T-cell (primary cell): ENCODE measurements at places on chromosomes 13 and 19.

- H3K27me3 ChIP-seq, result no peaks in the 10 kb centered on the region
- no peak for DNase-seq
- no peak within 1 kb of the TSS for H3K27ac ChIP-seq
- no peak within 1 kb of the TSS for H3K4me3 ChIP-seq
Measured at GRCh38 chr19:15479391-15480345, at the start of gene PGLYRP2. Gene PGLYRP2 (minus strand): TSS chr19:15479501. CDS start chr19:15479371, 130 bp downstream.

GRCh38 chr19:28242317-28242927 lies 970.5 kb downstream of the UQCRFS1 start:
- H3K27ac ChIP-seq, result no peak overlapping the region
- DNase-seq, result no peak
- H3K36me3 ChIP-seq, result no peaks in the 10 kb centered on the region
- H3K4me3 ChIP-seq, result no peak overlapping the region

GRCh38 chr19:41248895-41249294 lies 15.3 kb upstream of the HNRNPUL1 start:
- no peak overlapping the region for H3K27ac ChIP-seq
- H3K4me3 ChIP-seq, result no peak overlapping the region
- no peaks in the 10 kb centered on the region for H3K4me1 ChIP-seq

- H3K4me3 ChIP-seq, result no peak overlapping the region
- H3K4me1 ChIP-seq, result no peaks in the 10 kb centered on the region
- H3K27me3 ChIP-seq, result peaks cover 56% of the 10 kb centered on the region
- no peak for DNase-seq
Measured at GRCh38 chr19:35975608-35976214, 19.3 kb upstream of the SDHAF1 start.

- H3K27ac ChIP-seq, result no peak overlapping the region
- DNase-seq, result no peak
- no peaks in the 10 kb centered on the region for H3K27me3 ChIP-seq
- no peaks in the 10 kb centered on the region for H3K4me1 ChIP-seq
- H3K36me3 ChIP-seq, result no peaks in the 10 kb centered on the region
Measured at GRCh38 chr13:75443356-75443958, 38.5 kb downstream of the TBC1D4 start.

- H3K4me1 ChIP-seq, result no peaks in the 10 kb centered on the region
- H3K27me3 ChIP-seq, result no peaks in the 10 kb centered on the region
- no peak overlapping the region for H3K4me3 ChIP-seq
- peaks cover 88% of the 10 kb centered on the region for H3K36me3 ChIP-seq
- no peak for DNase-seq
Measured at GRCh38 chr19:47356900-47357299, 7.8 kb downstream of the DHX34 start.
